ENCODE measurements at places on chromosomes 5 and 9.

DNA sequence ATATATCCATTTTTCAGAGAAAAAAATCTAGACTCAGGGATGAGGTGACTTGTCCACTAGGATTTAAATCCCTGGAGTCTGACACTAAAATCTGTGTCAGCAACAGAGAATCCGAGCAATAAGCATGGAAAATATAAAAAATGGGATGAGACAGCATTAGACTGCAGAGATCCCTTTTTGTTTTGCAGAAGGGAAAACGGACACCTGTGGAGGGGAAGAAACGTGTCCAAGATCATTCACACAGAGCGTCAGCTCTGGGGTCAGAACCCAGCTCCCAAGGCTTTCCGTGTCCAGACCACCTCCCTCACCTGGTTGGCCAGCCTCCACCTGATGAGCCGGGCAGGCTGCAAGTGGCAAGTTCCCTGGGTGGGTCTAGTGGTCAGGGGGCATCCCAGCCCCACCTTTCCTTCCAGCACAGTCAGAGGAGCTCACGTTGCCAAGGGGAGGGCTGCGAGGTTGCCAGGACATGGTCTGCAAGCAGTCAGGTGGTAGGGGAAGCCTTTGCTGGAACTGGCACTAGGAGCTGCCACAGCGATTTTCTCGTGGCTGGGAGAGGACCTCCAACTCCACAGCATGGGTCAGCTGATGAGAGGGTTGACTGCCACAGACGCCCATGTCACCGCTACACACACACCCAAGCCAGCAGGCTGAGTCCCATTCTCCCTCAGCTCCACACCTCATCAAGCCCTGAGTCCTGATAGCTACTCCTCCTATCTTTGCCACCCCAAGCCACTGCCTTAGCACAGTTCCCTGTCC, 65.9 kb upstream of the CPLX2 start:
- DNase-seq: no peak

DNA sequence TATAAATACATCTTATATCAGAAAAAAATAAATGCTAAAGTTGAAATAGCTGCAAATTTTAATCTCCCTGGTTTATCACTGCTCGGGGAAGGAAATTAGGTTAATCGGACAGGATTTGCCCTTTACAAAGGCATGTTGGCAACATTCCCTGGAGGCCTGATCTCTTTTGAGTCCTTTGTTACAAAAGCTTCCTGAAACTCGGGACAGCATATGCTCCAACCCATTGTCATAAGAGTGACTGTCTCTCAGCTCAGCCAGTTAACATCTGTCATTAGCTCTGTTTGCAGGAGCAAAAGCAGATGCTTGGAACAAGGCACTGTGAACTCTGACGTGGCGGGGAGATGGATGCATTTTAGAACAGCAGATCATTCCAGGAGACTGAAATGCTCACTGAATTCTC, 80.6 kb downstream of the MYO10 start:
- DNase-seq: no peak

GRCh38 chr5:146208916-146209522, 5.6 kb downstream of the RBM27 start:
- DNase-seq: no peak

GRCh38 chr5:76638479-76638878, 15.3 kb upstream of the F2RL2 start:
- peak; percentile 34 for DNase-seq

DNA sequence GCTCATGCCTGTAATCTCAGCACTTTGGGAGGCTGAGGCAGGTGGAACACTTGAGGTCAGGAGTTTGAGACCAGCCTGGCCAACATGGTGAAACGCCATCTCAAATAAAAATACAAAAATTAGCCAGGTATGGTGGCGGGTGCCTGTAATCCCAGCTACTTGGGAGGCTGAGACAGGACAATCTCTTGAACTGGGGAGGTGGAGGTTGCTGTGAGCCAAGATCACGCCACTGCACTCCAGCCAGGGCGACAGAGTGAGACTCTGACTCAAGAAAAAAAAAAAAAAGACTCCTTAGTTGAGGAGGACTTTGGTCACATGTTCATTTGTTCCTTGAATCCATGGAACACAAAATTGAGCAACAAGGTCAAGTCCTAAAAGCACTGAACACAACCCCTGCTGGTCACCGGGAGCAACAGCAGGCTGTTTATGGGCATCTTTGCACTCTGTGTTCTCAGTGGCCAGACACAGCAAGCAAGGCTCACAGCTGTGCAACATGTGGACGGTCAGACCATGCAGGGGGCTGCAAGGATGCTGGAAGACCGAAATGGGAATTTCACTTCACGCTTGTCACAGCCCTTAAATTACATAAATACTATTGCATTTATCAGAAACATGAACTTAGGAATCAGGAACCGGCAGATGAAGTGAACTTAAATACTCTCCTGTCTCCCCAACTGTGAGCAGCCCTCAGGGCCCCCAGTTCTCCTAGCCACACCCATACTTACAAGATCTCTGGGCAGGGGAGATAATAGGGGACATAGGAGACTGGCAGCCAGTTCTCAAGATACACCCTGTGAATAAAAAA, 2.8 kb downstream of the GBGT1 start:
- DNase-seq: peak; percentile 75

- no peak for DNase-seq
These were observed 20.8 kb downstream of the CPLX2 start for GRCh38 chr5:175892015-175892800.

Data from iris pigment epithelial cell (primary cell).